Natural killer cell treated with Interleukin-12 subunit alpha and Interleukin-12 subunit beta and Interleukin-15 and Interleukin-18, amount 100 ng/mL, for 72 hours (primary cell): ENCODE measurements at places on chromosomes 1 and 21. TPM values are rescaled to one million over a fixed set of nuclear protein-coding genes. Genes with fewer than 3 reads are reported as not detected.

Gene CCDC27
- total RNA-seq = not detected

Gene LIN9
- 10.9 TPM for total RNA-seq

Gene LRRN2
- not detected for total RNA-seq

Gene DNAJC8
- 103 TPM for total RNA-seq

Gene MAN1C1
- total RNA-seq = 2.5 TPM

Gene TAF12
- 22.0 TPM for total RNA-seq

Gene ZFP69B
- 4.0 TPM for total RNA-seq

Gene C1orf53
- total RNA-seq = 1.8 TPM

Gene CNKSR1
- not detected for total RNA-seq

Gene MFSD2A
- total RNA-seq = 62.7 TPM

Gene IPO13
- total RNA-seq = 43.1 TPM

Gene TAS1R1
- total RNA-seq = not detected

Gene TMCO4
- total RNA-seq = 11.7 TPM

Gene TNFRSF25
- total RNA-seq = 83.6 TPM

Gene TIAM1
- total RNA-seq = 125 TPM

Gene SLC30A10
- not detected for total RNA-seq

Gene FCRL3
- total RNA-seq = 33.7 TPM

Gene ARMH1
- 1.8 TPM for total RNA-seq

Gene SLC9C2
- not detected for total RNA-seq

Gene SLC44A3
- total RNA-seq = not detected

Gene OLFML3
- total RNA-seq = 0.59 TPM

Gene C1orf185
- total RNA-seq = not detected

Gene RYR2
- 0.05 TPM for total RNA-seq

Gene RAP1GAP
- not detected for total RNA-seq

Gene PTP4A2
- 770 TPM for total RNA-seq

Gene ADAMTSL4
- 1.0 TPM for total RNA-seq

Gene ZNF648
- total RNA-seq = not detected

Gene RASSF5
- 260 TPM for total RNA-seq

Gene NUF2
- 26.7 TPM for total RNA-seq

Gene ATAD3C
- 0.17 TPM for total RNA-seq
